Activated CD4-positive, alpha-beta T cell treated with anti-CD3 and anti-CD28 coated beads for 4 hours (primary cell): ENCODE measurements at places on chromosomes 2 and 18.

DNA sequence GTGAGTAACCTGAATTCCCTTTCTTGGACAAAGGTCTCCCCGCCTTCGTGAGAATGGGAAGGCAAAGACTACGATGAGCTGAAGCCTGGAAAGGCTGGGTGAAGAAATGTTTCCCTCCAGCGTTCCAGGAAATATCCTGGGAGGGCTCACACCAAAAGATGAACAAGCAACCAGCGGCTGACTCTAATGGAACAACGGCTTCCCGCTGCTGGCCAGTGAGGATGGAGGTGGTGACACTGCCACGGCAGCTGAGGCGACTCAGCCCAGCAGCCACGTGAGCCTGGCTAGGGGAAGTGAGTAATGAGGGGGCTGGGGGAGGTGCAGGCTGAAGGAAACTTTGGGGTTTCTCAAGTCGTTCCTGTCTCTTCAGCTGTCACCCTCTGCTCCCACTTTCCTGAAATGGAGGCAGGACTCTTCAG lies 105.0 kb upstream of the SMAD7 start:
- DNase-seq: peak; percentile 7

GRCh38 chr2:212845941-212846340 lies 305.5 kb downstream of the IKZF2 start:
- no peak for DNase-seq

DNA sequence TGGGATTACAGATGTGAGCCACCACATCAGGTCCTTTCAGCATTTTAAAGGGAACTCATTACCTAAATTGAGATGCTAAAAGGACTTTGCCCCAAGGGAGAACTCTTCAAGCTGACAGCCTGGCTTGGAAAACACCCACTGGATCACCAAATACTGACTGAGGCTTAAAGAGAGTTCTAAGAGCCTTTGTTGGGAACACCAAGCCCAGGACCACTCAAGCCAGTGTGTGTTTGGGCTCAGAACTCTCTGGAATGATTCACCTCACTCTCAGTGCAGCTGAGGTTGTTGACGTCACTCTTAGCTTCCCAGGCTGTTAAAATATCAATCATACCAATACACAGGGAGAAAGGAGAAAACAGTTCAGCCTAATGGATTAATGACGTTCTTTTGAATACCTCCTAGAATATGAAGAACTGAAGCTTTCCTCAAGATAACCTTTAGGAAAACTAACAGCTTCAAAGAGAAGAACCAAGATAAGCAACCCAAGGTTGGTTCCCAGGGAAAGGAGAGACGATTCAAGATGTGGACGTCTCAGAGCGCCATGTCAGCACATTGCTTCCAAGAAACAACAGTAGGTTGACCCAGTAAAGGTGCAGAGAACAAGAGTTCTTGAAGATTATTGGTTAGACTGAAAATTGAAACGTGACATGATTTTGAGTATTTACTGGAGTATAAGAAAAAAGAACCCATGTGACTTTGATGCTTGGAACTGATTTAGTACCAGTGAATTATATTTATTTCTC lies 48.0 kb upstream of the MGAT4A start:
- DNase-seq: no peak

GRCh38 chr2:10325278-10326145 lies 22.8 kb downstream of the HPCAL1 start:
- DNase-seq: no peak

GRCh38 chr2:3065928-3066327 lies 311.7 kb downstream of the EIPR1 start:
- no peak for DNase-seq

DNA sequence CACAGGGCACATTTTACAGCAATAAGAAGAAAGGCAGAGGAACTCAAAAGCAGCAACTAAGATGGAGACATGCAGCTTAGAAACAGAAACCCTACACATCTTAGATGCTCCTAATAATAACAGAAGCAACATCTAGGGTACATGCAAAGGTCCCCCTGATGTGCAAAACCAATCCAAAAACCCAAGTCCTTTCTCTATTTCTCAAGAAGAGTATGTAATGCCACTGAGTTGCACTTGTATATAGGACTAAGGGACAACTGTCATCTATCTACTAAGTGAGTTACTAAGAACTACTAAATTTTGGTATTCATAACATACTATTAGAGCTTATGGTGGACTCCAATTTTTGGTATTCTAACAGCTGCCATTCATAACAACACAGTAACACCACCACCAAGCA lies 28.4 kb downstream of the HNRNPLL start:
- DNase-seq: no peak

- no peak for DNase-seq
These were observed 22.9 kb upstream of the YWHAQ start for GRCh38 chr2:9653485-9654271.

GRCh38 chr18:76785872-76786271 lies 36.5 kb upstream of the ZNF236 start:
- DNase-seq: no peak

DNA sequence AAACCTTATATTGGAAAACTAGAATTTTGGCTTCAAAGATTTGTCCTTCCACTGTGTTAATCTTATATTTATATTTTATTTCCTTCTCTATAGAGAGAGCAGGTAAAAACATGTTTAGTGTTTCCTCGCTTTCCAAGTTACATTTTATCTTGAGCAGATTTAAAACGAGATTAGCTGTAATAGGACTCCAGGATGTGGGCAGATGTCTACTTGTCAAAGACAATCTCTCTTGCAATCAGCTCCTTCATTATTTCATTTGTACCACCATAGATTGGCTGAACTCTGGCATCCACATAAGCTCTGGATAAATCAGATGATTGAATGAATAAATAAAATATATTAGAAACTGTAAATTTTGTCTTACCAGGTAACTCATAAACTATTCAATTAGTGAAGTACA lies 17.5 kb upstream of the KANSL1L start:
- no peak for DNase-seq

DNA sequence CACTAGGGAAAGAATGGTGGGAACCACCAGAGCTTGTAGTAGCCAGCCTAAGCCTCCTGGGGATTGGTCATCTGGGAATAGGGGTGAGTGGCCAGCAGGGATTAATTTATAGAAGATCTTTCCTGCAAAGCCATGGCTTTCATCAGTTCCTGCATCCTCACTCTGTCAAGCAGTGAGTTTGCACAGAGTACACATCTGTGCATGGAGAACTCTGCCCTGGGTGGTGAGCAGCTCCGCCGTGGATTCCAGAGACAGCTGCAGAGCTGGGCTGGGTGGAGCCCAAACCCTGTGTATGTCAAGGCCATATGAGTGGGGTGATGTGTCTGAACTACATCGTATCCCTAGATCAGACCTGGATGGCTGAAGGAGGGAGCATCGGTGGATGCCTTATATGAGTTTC lies 182.2 kb downstream of the GLI2 start:
- no peak for DNase-seq

DNA sequence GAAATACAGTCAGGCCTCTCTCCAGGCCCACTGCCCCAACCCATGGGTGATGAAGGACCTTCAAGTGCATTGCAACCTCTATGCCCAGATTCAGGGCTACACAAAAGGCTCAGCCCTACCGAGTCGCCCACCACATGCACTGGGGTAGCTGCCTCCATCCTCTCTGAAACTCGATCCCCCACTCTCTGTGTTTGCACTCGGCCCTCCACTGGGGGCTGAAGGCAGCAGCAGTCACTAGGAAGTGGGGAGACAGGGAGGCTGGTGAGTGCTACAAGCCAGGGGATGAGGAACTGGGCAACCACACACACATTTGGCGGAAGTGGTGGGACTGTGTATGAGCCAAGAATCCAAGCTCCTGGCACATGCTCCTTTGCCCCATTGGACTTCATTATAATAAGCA lies 94.6 kb downstream of the CERS6 start:
- DNase-seq: no peak

DNA sequence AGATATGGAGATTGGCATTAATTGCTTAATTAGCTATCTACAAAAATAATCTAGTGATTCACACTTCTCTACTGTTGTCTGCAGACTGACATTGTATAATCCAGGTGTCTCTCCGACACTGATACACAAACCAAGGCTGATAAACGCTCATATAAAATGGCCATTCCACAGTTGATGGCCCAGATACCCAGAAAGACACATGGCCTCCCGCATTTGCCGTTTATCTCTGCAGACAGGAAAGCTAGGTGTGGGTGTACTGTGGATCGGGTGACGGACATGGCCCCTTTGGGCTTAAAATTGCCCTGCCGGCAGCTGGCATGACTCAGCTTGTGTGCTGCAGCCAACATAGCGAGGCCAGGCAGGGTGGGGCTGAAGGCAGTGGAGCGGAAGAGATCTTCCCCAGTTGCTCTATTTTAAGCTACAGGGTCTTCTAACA lies 18.5 kb downstream of the PMAIP1 start:
- no peak for DNase-seq

DNA sequence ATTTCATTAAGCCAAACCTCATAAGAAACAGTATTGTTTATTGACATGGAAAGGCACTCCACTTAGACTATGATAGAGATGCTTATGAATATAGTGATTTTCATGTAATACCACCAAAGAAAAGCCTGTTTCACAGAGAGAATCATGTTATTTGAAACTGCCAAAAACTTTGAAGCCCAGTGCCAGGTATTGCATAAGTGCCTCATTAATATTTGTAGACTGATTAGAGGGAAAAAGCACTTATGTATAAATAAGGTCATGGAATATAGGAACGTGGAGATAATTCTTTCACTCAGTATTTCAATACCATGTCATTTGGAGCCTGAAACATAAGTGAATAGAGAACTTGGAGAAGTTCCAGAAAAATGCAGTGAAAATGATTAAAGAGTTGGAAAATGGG lies 162.6 kb upstream of the CRIM1 start:
- DNase-seq: no peak

- no peak for DNase-seq
These were observed 78.7 kb downstream of the ABCA12 start for GRCh38 chr2:215059724-215060123.

GRCh38 chr2:11592671-11593574 lies 59.1 kb downstream of the GREB1 start:
- no peak for DNase-seq

DNA sequence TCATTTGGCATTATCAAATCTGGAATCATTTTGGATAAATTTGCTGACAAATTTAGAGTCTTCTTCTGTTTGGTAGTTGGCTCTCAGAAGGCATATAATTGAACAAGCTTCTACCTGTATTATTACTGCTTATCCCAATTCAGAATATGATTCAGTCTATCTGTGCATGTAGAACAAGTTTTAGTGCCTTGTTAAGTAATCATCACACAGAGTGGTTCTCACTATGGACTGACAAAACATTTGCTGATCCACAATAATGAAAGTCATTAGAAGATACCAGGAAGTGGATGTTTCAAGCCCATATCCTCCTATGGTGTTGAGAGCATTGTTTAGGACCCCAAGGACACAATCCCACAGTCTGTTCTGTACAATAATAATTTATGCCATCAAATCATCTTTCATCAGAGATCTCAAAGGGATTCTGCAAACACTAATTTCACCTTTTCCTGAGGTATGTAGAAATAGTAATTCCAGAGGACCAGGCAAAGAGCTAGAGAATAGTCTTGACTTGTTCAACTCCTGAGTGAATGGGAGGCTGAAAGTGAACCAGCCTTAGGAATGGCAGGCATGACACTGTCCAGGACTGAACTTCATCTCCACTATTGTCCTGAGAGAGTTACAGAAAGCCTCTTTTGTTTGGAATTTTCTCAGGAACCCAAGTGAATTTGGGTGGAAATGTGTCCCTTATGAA lies 29.6 kb upstream of the DSC1 start:
- DNase-seq: no peak

DNA sequence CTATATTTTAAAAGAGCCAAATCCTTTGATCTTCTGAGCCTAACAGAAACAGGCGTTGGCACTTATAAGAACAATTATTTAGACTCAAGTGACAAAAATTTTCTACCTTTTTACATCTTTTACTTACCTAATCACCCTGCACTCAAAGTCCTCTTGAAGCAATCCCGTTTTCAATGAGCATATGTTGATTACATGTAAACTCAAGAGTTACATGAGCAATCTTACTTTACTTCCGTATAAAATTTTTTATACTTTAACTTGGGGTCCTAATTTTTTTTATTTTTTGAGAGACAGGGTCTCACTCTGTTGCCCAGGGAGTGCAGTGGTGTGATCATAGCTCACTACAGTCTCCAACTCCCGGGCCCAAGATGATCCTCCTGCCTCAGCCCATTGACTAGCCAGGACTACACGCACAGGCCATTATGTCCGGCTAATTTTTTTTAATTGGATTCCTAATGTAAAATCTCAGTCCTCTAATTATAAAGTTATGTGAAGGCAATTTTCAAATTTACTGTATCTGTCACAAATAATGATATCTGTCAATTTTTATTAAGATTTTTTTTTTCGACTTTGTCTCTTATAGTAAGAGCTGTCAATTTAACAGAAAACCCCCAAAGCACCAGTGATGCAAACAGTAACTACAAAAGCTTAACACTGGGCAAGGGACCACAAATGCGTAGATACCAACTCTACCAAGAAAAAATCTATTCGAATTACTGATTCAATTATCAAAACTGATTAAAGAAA lies 19.1 kb upstream of the STPG4 start:
- no peak for DNase-seq

DNA sequence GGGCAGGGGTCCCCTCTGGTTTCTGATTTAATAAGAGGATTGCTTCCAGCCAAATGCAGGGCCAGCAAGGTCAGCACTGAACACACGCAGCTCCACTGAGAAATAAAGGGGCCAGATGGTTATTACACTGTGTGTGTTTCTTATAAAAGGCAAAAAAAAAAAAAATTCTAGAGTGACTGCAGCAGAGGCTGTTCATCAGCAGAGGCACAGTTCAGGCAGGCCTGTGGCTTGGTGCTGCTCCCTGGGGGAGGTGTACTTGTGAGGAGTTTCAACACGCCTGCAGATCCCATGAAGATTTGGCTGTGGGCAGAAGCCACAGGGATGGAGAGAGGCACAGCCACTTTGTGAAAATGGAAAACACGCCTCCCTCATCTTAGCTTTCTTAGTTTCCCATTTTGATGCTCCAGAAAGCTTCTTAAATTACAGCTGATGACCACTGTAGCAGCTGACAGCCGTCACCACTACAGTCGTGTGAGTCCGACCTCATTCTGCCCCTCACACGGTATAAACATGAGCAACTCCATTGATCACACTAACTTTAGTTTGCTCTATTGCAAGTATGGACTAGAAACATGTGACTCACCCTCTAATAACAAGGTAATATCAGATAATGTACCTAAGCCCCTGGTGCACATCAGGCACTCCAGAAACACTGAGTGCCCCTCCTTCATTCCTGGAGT lies 726.5 kb upstream of the RAB6C start:
- no peak for DNase-seq

- DNase-seq: no peak
These were observed 91.6 kb downstream of the ITGB1BP1 start for GRCh38 chr2:9331704-9332103.

GRCh38 chr18:49904871-49905555 lies 91.7 kb upstream of the ACAA2 start:
- DNase-seq: no peak
